ENCODE measurements at places on chromosomes 3 and 15.

DNA sequence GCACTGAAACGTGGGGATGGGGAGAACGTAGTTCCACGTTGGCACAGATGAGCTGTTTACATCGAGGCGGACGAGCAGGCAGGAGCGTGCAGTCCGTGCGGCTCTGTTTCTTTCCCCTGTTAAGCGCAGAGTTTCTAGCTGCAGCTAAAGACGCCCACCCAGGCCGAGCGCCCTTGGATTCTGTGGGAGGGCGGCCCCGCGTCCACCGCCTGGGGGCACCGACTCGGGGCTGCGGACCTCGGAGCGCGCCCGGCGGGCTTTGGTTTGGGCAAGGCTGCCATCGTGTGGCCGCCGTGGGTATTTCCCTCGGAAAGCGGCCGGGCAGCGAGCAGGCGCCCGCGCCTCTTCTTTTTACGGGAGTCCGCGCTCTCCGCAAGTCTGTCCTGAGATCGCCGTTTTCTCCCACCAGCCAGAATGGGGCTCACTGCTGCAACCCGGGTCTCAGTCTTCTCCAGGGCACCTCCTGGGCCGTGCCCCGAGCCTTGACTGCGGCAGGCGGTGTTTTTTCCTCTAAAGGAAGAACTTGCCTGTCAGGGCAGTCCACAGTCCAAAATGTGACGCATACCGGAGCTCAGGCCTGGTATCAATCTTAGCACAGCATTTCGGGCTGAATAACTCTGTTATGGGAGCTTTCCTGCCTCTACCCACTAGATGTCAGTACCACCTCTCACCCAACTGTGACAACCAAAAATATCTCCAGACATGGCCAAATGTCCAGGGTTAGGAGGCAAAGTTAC lies 219.9 kb upstream of the IGF1R start:
- DNase-seq, result peak; percentile 71

DNA sequence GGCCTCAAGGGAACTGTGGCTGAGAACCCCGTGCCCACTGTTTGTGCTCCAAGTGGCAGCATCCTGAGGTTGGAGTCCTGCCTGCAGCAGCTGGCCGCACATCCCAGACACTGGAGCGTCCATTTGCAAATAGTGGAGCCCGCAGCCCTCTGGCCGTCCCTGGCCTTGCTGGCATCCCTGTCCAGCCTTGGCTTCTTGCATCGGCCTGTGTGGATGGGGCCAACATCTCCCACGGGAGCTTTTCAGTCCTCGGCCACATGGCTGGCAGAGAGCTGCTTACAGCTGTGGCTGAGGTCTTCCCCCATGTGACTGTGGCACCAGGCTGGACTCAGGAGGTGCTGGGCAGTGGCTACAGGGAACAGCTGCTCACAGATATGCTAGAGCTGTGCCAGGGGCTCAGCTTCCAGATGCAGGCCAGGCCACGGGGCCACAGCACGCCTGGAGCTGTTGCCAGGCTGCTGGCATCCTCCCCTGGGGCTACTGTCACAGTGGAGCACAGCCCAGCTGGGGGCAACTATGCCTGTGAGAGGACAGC lies 71.2 kb downstream of the FAM43A start:
- no peak for DNase-seq

- DNase-seq, result no peak
Observed at GRCh38 chr15:42474827-42475226, 16.1 kb downstream of the ZNF106 start.

GRCh38 chr3:50237754-50238548 lies 1.9 kb downstream of the GNAI2 start:
- DNase-seq, result peak; percentile 86

DNA sequence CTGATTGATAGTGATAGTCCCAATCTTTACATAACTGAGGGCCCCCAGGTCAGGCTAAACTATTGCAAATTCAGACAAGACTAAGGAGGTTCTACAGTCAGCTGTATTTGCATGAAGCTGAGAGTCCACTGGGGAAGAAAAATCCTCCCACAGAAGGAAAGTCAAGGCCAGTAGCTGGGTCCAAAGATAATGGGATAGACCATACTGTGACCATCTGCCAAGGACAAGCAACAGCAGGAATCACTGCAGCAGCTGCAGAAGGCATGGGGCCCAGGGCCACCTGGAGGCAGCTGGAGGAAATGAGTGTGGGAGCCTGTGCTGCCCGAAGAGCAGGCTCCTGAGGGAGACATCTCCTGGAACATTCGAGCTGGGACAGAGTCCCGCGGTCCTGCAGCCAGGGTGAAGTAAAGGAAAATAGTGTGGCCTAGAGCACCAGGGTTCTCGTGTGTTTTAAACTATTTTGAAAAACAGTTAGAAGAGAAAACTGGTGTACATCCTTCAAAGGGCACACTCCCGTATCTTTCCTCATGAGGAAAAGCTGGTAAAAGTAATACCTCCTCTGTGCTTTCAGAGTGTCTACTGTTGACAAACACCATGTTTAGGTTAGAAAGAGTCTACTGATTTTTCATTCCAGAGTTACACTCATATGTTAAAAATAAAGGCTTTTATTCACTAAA lies 13.2 kb upstream of the TMEM212 start:
- DNase-seq, result peak; percentile 73

Data from fibroblast of skin of right biceps (primary cell).